ENCODE measurements at places on chromosomes 16 and 17.
A peak's percentile ranks its signal among the peaks of the same experiment; 100 is the strongest.

DNA sequence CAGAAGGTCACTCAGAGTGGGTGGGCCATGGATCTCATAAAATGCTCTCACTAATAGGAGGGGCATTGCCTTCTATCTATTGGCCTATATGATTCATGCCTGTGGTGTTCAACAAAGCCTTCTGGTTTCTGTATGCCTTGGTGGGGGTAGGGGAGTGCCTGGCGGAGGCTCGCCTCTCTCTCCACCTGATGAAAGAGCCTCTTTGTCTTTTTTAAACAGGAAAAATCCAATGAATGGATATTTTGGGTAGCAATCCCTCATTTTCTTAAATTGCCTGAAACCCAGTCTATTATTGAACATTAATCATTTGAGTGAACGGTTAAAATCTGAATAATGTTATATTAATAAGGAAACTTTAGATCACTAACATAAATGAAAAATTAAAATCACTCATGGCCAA lies 90.6 kb downstream of the TOX3 start:
- DNase-seq: no peak

DNA sequence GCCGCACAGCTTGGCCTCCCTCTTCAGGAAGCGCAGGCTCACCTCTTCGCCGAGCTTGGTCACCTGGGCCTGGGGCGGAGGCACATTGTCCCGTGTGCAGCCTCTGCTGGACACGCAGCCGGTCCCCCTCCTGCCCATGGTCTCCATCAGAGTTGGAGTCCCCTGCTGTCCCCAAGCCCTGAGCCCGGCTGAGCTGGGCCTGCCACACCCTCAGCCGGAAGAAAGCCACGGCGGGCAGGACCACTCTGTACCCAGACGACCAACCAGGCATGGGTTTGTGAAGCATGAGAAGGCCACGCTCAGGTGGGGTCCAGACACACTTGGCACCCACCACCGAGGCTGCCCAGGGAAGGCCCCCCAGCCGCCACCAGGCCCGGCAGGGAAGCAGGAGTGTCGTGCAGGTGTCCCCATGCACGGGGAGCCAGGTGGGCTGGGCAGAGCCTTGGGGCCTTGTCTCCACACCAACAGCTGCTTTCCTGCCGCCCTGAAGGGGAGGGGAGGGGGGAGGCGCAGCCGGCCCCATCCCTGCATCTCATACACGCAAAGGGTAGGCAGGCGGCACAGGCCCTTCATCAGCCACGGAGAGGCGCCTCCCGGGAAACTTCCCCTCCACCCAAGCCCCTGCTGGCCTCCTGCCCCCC lies 5.2 kb downstream of the CCDC154 start:
- no peak for DNase-seq

- no peak for DNase-seq
These were observed 2.8 kb downstream of the CAPN15 start for GRCh38 chr16:530111-530817.

DNA sequence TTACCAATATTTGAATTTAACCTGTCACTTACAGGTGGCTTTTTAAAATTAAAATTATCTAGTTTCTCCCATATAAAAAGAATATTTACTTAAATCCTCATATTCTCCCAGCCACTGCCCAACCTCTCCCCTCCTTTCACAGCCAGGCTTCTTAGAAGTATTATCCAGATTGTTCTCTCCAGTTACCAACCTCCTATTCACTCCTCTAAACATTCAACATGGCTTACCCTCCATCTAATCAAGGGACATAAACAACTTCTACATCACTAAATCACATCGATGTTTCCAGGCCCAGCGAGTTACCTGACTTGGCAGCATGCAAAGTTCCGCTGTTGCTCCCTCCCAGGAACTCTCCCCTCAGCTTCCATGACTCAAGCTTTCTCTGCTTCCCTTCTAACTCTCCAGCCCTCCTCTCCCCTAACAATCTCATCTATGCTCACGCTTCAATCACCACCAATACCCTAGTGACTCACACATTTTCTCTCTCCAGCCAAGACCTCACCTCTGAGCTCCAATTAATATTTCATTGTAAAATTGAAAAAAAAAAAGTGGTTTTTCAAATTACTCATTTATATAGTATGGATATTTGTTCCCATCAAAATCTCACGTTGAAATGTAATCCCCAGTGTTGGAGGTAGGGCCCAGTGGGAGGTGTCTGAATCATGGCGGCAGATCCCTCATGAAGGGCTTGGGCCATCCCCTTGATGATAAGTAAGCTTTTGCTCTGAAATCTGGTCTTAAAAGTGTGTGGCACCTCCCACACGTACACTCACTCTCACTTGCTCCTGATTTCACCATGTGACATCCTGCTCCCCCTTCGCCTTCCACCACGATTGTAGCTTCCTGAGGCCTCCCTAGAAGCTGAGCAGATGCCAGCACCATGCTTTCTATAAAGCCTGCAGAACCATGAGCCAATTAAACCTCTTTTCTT lies 88.5 kb downstream of the HELZ start:
- peak; percentile 43 for DNase-seq
